ENCODE measurements at places on chromosomes 6 and 20.

DNA sequence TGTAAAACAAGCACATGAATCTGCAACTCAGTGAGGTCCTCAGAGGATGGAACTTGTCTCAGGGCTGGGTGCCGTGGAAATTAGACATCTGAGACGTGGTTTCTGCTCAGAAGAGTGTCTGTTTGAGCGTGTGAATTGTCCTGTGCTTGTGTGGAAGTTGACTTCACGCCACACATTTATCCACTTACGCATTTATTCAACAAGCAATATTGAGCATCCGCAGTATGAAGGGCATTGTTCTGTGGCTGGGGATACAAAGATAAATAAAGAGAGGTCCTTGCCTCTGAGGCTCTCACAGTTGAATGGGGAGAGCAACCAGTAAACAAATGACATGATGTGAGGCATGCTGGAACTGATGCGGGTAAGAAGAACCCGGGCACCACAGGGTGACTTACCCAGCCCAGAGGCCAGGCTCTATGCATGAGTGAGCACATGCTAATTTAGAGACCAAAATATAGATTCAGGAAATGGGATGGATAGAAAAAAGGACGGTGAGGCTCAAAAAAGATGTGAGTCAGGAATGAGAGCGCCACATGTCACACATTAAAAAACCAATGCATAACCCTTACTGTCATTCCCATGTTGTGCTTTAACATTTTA, 60.4 kb downstream of the SOBP start:
- no peak for DNase-seq

DNA sequence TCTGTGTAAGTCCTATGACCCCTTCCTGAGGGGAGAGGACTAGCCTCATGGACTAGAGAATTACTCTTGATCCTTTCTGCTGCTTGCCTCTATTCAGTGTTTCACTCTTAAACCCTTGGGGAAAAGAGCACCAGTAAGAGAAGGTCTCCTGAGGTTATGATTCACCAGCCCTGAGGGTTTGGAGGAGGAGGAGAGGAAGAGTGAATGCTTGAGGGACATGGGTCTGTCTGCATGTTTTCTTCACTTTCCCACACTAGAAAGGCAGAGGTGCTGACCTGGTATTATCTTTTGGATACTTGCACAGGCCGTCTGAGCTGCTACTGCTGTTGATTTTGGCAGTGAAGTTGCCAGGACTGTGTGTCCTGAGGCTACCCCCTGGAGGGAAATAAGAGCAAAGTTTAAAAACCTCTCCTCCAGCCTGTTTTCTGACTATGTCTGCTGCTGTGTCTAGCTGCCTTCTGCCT, 78.3 kb downstream of the CD109 start:
- DNase-seq = no peak

GRCh38 chr20:37903317-37904007, 535 bp downstream of the VSTM2L start:
- no peak for DNase-seq

DNA sequence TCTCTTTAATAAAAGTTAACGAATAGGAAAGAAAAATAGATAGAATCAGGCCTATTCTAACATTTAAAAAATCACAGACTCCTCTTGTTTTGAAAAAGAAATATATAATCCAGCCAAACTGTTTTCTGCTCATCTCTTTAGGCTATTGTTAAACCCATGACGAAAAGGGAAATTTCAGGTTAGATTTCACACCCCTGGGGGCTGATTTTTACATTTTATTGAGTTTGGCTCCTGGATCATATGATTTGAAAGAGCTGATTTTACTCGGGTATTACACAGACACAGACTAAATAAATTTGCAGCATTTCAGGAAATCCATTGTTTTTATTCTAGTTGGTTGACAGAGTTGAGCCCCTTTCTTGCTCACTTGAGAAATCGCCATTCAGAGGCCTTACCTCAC, 135.8 kb upstream of the HMGCLL1 start:
- DNase-seq = no peak

- no peak for DNase-seq
Observed at GRCh38 chr20:63854069-63854765, 7.1 kb upstream of the ABHD16B start.

DNA sequence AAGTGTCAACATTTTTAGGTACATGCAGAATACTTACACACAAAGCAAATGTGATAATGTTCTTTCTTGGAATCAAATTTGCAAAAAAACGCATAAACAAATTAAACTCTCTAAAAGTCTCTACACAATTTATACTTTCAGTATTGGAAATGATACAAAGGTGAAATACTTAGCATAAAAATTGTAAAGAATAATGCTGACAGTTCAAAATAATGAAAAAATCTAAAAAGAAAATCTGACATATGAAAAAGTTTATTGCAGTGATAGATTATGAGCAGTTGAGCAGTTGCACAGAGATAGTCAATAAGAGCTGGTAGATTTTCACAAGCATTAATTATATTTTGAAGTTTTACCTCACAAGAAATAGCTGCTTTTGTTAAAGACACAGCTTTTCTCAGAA, 1176.4 kb upstream of the EYS start:
- no peak for DNase-seq

DNA sequence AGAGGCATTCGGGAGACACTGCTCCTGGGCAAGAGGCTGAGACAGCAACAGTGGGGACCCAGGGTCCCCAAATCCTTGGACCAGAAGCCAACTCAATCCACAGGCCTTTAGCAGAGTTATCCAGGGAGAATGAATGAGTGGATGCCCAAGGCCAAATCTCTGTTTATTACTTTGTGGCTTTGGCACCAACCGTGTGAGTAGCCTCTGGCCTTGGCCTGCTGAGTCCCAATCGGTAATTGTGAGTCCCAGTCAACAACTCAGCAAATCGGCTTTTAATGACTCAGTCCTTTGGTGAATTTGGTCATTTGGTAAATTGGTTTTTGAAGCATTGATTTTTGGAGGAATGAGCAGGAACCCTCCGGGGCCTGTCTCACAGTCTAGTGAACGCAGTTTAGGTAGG, 29.1 kb upstream of the ECI2 start:
- no peak for DNase-seq

DNA sequence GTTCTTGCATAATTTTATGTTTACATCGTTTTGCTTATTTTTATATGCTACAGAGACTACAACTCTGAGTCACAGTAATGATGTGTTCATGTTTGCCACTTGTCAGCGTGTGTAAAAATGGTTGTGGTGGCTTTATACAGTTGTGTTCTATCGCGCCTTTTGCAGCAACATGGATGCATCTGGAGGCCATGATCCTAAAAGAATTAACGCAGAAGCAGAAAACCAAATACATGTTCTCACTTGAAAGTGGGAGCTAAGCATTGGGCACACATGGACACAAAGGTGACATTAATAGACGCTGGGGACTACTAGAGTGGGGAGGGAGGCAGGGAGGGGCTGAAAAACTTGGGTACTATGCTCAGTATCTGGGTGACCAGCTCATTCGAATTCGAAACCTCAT, 996 bp upstream of the SEC23B start:
- peak; percentile 90 for DNase-seq
